ENCODE measurements at places on chromosomes 1 and 21. TPM values are rescaled to one million over a fixed set of nuclear protein-coding genes. Genes with fewer than 3 reads are reported as not detected.

Gene TFF2
- total RNA-seq: not detected

Gene SPOCD1
- total RNA-seq: 7.0 TPM

Gene TMPRSS2
- total RNA-seq: not detected

Gene PDPN
- 51.0 TPM for total RNA-seq

Gene ADSS2
- total RNA-seq: 17.6 TPM

Gene CRYAA
- not detected for total RNA-seq

Gene ATP6V1G3
- total RNA-seq: not detected

Gene CLDN8
- total RNA-seq: not detected

Gene CELA2B
- total RNA-seq: not detected

Gene SLAMF8
- not detected for total RNA-seq

Gene IL20
- not detected for total RNA-seq

Gene FAM89A
- total RNA-seq: 7.7 TPM

Gene NUF2
- total RNA-seq: not detected

Gene HHAT
- 3.9 TPM for total RNA-seq

Gene CD1B
- not detected for total RNA-seq

Gene NPR1
- total RNA-seq: 19.8 TPM

Gene TRABD2B
- total RNA-seq: not detected

Gene PSRC1
- 4.7 TPM for total RNA-seq

Gene VASH2
- total RNA-seq: 0.30 TPM

Gene PLA2G2C
- total RNA-seq: not detected

Gene L1TD1
- not detected for total RNA-seq

Gene C1orf21
- total RNA-seq: 13.8 TPM

Gene ANKRD35
- 0.45 TPM for total RNA-seq

Gene NMNAT2
- 2.2 TPM for total RNA-seq

Gene SLC66A1
- total RNA-seq: 13.6 TPM

Gene PSEN2
- total RNA-seq: 30.0 TPM

Gene DNASE2B
- not detected for total RNA-seq

Gene ERO1B
- 0.45 TPM for total RNA-seq

Gene KCNJ10
- not detected for total RNA-seq

Gene RAB25
- not detected for total RNA-seq

Gene HAO2
- total RNA-seq: not detected
